Renal pelvis (tissue), 12 donors: ENCODE measurements at places on chromosomes 7 and 10. TPM values are rescaled to one million over a fixed set of nuclear protein-coding genes. Genes with fewer than 3 reads are reported as not detected.

- DNase-seq: no peak
Measured at GRCh38 chr7:158497627-158498026, 90.0 kb downstream of the PTPRN2 start.

- DNase-seq: no peak
Measured at GRCh38 chr10:72292223-72292691, 18.5 kb downstream of the DDIT4 start.

DNA sequence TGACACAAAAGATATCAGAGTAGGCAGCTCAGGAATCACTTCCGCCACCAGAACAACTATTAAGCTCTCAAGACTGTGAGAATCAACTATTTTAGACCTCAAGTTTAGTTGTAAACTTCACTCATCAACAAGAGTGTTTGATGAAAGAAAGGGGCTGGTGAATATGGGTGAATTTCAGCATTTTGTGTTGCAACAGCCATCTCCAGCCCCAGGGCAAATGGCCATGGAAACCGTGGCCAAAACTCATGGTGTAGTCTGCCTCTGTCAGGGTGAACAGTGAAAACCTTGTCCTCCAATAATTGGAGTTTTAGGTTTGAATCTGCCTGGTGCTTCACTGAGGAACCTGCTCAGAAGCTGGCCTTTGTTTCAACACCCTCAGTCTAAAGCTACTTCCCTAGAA is 60.0 kb downstream of the POLR1F start:
- no peak for DNase-seq

GRCh38 chr10:71921324-71922027 is 42.7 kb upstream of the CHST3 start:
- peak; percentile 60 for DNase-seq

DNA sequence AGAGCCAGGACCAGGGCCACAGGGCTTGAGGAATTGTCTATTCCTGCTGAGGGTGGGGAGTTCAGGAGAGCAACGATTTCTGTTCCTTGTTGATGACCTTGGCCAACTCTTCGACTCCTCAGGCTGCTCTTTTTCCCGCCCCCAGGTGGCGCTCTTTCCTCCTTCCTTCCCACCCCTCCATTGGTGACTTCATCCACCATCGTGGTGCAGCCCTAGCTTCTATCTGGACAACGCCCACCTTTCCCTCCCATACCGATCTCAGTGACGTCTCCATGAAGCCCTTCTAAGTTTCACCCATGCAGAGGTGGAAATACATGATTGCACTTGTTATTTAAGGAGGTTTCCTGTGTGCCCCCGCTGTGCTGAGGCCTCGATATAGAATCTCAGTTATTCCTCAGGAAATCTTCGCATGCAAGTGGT is 22.1 kb upstream of the CARD11 start:
- DNase-seq: no peak

GRCh38 chr7:154916381-154916780 is 86.5 kb downstream of the PAXIP1 start:
- no peak for DNase-seq

DNA sequence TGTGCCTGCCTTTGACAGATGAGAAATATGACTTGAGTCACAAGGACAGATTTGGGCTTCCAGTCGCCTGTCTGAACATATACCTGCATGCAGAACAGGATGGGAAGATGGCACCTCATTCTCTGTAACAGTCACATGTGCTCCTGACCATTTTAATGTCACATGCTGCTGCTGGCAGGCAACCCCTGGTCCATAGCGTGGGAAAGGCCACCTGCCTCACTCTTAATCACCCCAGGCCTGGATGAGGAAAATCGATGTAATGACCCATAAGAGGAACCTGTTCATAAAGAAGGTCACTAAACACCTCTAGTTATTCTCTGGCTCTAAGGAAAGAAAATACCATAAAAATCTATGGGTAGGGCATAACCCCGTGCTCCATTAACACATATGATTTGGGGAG is 110.2 kb downstream of the GFRA1 start:
- no peak for DNase-seq

DNA sequence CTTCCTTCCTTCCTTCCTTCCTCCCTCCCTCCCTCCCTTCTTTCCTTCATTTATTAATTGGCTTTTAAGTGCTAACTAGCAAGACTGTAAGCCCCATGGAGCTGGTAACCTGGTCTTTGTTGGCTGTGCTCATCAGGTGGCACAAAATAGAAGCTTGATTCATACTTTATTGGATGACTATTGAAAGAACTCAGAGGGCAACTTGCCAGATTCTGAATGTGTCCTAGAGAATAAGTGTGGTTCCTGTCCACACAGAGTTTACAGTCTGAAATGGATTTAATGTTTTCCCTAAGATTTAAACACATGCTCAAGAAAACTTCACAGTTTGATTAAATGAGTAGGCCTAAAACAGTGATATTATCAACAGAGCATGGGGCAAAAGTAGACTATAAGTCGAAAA is 3.1 kb upstream of the CACNB2 start:
- no peak for DNase-seq

DNA sequence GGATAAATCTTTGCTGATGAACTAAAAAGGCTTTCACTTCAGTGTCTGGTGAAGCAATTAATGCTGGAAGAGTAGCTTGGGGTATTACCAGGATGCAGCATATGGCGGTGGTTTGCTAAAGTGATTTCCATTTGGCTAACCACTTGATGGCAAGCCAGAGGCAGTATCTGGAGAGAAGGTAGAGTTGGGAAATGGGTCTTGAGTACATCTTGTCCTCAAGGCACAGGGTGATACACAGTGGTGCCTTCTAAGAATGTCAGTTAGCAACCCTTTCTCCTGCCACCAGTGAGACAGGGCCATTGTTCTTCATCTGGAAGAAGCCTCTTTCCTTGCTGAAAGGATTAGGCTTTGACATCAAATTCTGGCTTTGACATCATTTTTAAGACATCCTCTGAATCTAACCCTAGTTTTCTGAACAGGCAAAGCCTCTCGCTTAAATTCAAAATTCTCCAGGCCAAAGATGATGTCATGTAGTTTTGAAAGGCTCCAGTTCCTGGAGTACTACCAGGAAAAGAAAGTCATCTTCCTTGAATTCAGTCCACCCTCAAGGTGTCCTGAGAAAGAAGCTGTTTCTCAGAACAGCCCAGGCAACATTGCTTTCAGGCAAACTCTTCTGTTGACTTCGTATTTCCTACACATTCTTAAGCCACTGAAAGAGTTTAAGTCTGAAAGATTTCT is 162.4 kb downstream of the ARID5B start:
- DNase-seq: no peak

DNA sequence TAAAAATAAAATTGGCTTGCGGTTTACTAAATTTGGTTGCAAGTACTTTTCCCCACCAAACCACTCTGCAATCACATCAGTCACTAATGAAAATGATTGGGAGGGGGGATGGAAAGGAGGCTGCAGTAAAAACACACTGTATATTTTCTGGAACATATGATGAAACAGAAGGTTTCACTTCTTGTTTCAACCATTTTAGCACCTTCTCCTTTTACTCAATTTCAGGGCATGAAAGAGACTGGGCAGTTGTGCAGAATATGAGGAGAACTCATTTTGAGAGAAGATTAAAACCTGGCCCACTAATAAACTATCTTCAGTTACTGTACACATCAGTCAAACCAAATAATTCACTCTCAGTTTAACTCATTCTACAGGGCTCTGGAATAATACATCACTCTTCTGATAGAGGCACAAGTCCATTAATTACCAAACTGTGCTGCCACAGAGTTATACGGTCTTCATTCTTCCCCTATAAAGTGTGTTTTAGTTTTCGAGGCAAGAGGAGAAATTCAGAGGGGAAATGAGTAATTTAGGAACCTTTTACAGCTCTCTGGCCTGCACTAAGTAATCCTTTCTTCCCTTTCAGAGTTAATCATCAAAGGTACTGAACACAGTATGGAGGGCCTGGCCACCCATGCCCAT is 25.5 kb downstream of the JAZF1 start:
- DNase-seq: no peak

DNA sequence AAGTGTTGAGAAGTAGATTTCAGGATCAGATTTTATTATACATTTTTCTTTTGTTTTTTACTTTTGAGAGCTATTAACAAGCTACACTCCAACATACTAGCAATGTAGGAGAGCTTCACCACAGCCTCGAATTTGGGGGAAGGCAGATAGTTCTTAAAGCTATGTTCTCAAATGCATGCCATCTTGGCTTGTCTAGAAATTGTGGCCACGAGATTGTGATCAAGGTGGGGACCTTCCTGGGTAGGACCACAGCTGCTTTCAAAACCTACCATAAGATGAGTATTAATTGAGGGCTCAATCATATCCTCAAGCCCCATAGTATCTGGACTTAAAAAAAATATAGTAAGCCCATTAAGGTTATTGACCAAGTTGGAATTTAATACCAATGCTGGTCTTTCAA is 27.9 kb upstream of the JAZF1 start:
- DNase-seq: no peak

DNA sequence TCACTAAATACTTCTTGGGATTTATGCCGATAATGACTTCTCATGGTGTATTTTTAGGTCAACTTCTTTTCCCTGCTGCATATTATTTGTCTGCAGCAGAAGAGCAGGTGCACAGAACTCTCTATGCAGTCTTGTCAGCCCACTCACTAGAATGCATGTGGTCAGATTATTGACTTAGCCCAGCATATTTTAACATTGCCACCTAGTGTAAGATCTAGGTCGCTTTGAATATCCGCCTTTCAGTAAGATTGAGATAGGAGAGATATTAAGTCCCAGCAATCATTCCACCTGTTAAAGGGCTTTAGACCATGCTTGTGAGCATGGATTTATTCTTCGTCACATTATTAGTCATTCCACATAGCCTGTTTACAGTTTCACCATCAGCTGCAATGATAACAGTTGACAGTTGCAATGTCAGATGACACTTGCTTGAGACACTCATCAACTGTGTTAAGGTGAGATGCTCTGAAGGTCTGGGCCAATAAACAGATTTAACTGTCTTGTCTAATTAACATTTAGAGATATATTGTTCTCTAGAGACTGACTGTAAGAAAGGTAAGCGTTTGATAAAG is 491.7 kb downstream of the ARL4A start:
- no peak for DNase-seq

GRCh38 chr10:90805206-90805605 is 52.6 kb downstream of the HTR7 start:
- DNase-seq: no peak

- no peak for DNase-seq
Measured at GRCh38 chr7:130305433-130306042, 12.6 kb downstream of the CPA4 start.

GRCh38 chr10:114081911-114082583 is 38.4 kb downstream of the ADRB1 start:
- DNase-seq: no peak

- no peak for DNase-seq
Measured at GRCh38 chr7:13161125-13161524, 473.7 kb downstream of the ARL4A start.

DNA sequence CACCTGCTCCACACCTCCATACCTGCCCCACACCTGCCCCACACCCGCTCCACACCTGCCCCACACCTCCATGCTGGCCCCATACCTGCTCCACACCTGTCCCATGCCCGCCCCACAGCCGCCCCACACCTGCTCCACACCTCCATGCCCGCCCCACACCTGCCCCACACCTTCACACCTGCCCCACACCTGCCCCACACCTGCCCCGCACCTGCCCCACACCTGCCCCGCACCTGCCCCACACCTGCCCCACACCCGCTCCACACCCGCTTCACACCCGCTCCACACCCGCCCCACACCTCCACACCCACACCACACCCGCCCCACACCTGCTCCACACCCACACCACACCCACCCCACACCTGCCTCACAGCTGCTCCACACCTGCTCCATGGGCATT is 53.0 kb downstream of the PARP12 start:
- DNase-seq: no peak

- DNase-seq: no peak
Measured at GRCh38 chr7:36208426-36208825, 55.4 kb downstream of the EEPD1 start.

Gene MICALL2
- polyA plus RNA-seq: 13.7 TPM

Gene NOS3
- polyA plus RNA-seq: 11.0 TPM

Gene VPS37D
- polyA plus RNA-seq: 18.9 TPM

Gene CYP3A4
- 0.20 TPM for polyA plus RNA-seq

Gene GPC2
- polyA plus RNA-seq: 13.6 TPM

Gene ODAD2
- 1.8 TPM for polyA plus RNA-seq

Gene ANKRD61
- 0.61 TPM for polyA plus RNA-seq

Gene SPDYE8
- 1.0 TPM for polyA plus RNA-seq

Gene CNPY1
- not detected for polyA plus RNA-seq

Gene RTKN2
- polyA plus RNA-seq: 12.1 TPM

Gene OPN4
- polyA plus RNA-seq: not detected

Gene ERCC6
- 17.8 TPM for polyA plus RNA-seq

Gene CUBN
- 263 TPM for polyA plus RNA-seq

Gene GGCT
- polyA plus RNA-seq: 76.3 TPM

Gene EPO
- polyA plus RNA-seq: 0.34 TPM
